Midbrain (tissue), 1 donor: ENCODE measurements at places on chromosomes 2 and 18.

- DNase-seq, result peak; percentile 83
Observed at GRCh38 chr2:197628043-197628500, 47.3 kb downstream of the RFTN2 start.

DNA sequence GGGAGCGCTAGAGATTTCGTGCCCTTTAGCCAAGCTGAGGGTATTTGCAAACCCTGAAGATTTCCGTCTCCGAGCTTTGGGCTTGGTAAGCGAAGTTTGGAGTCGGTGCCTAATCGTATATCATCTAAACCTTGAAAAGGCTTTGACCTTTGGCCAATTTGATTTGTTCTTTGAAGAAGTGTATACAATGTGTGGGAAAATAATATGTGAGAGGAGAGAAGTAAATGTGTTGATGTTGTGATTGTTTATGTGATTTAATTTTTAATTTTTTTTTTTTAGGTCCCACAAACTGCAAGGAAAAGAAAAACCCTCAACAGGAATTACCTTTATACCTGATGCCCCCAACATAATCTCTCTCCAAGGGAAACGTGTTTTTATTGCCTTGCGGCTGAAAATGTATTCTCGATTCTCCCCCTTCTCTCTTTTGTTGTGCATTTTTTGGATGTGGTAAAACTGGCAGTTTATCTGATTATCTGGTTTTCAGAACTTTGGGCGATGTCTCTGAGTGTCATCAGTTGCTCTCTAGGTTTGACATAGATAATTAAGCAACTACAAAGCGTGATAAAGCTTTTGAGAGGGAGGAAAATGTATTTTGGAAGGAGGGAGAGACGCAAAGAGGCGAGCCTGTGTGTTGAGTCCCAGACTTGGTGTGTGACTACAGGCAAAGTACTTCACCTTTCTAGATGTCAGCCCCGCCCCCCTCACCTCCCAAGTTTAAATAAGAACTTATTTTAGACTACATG is 912 bp upstream of the FBXO11 start:
- DNase-seq, result no peak

- DNase-seq, result no peak
Observed at GRCh38 chr2:224479826-224480225, 77.9 kb upstream of the FAM124B start.

DNA sequence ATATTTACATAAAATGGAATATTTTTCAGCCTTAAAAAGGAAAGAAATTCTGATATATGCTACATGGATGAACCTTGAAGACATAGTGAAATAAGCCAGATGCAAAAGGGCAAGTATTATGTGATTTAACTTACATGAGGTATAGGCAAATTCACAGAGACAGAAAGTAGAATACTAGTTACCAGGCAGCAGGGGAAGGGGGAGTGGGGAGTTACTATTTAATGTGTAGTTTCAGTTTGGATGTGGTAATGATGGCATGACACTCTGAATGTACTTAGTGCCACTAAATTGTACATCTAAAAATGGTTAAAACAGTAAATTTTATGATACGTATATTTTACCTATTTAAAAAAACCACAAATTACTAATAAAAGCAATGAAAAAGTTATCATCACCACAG is 12.1 kb downstream of the METTL4 start:
- DNase-seq, result no peak

- DNase-seq, result no peak
Observed at GRCh38 chr18:78934003-78934402, 45.6 kb upstream of the SALL3 start.

DNA sequence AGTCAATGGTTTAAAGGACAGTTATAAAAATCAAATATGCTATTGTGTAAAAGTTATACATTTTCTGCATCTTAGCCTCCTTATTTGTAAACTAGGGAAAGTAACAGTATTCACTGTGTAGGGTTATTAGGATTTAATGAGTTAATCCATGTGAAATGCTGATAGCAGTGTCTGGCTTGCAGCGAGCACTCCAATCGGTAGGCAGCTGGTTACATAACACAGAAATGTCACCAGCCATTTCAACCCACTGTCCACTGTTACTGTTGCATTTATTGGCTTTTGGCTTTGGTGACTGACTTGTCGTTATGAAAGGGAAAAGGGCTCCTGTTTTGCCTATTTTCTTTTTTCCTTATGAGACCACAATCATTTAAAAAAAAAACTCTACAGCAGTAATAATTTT is 38.9 kb downstream of the ID2 start:
- DNase-seq, result no peak

GRCh38 chr18:7567474-7568425 is 634 bp downstream of the PTPRM start:
- peak; percentile 42 for DNase-seq

GRCh38 chr2:238720232-238720672 is 127.6 kb upstream of the TWIST2 start:
- DNase-seq, result no peak

DNA sequence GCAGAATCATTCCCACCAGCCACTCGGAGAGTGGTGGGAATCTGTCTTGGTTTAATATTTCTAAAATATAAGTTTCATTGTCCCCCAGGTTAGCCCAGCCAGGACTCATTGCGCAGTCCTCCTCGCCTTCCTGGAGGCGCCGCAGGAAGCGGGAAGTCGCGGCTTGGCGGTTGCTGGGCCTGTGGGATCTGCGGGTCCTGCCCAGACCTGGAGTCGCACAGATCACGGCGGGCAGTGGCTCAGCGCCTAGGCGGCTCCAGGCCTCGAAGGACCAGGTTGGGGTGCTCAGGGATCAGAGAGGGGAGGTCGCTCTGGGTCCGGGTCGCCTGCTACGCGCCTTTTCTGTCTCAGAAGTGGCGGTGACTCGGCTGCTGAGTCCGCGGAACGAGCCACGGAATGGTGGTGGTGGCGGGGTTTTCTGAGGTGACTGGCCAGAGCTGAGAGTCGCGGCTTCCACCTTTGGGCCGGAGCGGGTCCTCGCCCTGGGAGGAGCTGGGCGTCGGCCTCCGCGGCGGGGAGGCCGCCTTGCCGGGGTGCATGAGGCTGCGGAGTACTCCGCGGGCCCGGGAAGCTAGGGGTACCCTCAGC is 2.6 kb downstream of the HOXD3 start:
- no peak for DNase-seq

- DNase-seq, result no peak
Observed at GRCh38 chr2:129502781-129503180, 476.7 kb upstream of the RAB6C start.
